ENCODE measurements at places on chromosomes 5 and 9. TPM values are rescaled to one million over a fixed set of nuclear protein-coding genes. Genes with fewer than 3 reads are reported as not detected.

CACFD1 gene
- 45.6 TPM for total RNA-seq

SLC1A3 gene
- total RNA-seq: 15.3 TPM

FOXD4L4 gene
- 0.51 TPM for total RNA-seq

SPTLC1 gene
- 78.1 TPM for total RNA-seq

PNPLA7 gene
- 2.5 TPM for total RNA-seq
